Stimulated activated CD4-positive, alpha-beta T cell treated with anti-CD3 and anti-CD28 coated beads, Interleukin-12 subunit alpha, Interleukin-12 subunit beta, amount 100 ng/mL, for 4 hours (primary cell): ENCODE measurements at places on chromosomes 3 and 15.

- DNase-seq: no peak
Measured at GRCh38 chr3:113174801-113175485, 36.4 kb upstream of the BOC start.

GRCh38 chr3:159229116-159229680, 427.3 kb downstream of the MFSD1 start:
- no peak for DNase-seq

DNA sequence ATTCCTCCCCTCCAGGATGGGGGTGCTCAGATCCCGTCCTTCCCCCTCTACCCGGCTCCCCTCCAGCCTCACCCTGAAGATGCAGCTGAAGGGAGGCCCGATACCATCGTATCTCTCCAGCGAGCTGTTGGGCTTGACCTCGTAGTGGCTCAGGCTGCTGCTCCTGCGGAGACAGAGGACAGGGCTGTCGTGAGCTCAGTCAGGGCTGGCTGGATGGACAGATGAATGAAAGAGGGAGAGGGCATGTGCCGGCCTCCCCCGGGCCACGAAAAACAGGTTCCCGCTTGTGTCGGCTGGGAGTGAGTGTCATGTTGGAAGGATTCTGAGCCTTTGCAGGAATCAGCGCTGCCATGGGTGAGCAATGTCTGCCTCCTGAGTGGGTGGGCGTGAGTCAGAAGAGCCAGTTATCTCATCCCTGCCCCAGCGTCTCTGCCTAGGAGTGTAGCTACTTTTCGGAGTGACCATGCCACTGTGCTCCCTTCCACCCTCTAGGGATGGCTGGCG, 35.2 kb downstream of the FEM1B start:
- DNase-seq: no peak

DNA sequence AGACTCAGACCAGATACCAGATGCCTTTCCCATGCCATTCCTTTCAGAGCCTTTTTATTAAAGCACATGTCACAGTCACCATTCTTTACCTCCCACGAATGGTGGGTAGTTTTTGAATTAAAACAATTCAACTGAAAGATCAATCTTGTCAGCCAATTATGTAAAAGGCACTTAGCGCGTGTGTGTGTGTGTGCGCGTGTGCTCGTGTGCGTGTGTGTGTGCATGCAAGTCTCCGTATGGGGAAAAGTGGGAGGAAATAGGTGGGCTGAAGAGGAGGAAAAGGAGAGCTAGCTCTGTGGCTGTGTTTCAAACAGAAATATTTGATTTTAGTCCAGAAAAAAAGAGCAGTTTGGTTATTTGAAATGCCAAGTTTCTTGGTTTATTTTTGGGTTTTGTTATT, 177.2 kb downstream of the KCNAB1 start:
- no peak for DNase-seq

GRCh38 chr3:133210656-133211055, 172.5 kb downstream of the TMEM108 start:
- DNase-seq: no peak

- DNase-seq: no peak
Measured at GRCh38 chr3:99536555-99537314, 101.7 kb upstream of the COL8A1 start.

- no peak for DNase-seq
Measured at GRCh38 chr3:38347421-38348200, 1.0 kb downstream of the XYLB start.

GRCh38 chr15:40932649-40933516, 3.7 kb downstream of the DLL4 start:
- no peak for DNase-seq

DNA sequence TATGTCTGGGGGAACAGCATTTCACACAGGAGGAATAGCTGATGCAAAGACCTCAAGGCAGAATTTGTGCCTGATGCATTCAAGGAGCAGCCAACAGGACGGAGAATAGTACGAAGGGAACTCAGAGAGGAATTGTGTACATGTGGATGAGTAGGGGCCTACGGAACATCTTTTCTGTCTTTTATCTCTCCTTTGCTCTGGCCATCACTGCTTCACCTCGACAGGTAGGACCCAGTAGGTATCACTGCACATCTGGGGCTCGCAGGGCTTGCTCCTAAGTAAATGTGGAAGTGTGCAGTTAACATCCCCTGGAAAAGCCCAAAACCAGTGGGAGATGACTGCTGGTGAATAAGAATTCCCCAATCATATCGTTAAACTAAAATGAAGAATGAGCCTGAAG, 56.4 kb upstream of the POU1F1 start:
- DNase-seq: no peak

DNA sequence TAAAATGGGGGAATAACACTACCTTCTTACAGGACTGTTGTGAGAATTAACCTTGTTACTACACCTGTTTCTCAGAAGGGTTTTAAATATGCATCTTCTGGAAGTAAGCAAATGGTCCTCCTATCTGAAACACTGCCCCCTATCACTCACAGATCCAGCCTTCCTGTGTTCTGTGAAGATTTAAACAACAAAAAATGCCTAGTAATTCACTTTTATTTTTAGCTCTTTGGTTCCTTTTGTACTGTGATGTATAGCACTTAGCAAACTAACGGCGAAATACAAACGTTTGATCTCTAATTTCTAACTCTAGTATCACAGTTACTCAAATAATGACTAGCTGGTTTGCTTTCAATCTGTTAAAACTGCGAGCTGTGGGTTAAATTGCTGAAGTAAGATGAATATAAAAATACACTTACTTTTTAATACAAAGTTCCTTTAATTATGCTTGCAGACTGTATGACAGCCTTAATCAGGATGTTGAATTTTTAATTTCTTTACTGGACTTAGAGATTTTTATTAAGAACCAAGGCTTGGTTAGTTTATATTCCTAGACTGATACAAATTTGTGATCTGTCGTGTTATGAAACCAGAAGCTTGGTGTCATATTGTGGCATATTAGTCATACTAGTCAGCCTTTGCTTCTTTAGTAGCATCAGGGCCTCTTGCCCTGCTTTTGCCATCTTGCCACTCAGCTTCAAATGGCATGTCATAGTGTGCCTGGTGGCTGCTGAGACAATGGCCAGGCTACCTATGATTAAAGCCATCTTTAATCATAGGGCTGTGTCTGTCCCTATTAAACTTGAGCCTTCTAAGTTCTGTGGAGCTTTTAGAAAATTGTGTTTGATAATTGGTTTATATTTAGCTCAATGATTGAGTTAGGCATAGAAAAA, 9.2 kb downstream of the EIF3J start:
- DNase-seq: no peak

DNA sequence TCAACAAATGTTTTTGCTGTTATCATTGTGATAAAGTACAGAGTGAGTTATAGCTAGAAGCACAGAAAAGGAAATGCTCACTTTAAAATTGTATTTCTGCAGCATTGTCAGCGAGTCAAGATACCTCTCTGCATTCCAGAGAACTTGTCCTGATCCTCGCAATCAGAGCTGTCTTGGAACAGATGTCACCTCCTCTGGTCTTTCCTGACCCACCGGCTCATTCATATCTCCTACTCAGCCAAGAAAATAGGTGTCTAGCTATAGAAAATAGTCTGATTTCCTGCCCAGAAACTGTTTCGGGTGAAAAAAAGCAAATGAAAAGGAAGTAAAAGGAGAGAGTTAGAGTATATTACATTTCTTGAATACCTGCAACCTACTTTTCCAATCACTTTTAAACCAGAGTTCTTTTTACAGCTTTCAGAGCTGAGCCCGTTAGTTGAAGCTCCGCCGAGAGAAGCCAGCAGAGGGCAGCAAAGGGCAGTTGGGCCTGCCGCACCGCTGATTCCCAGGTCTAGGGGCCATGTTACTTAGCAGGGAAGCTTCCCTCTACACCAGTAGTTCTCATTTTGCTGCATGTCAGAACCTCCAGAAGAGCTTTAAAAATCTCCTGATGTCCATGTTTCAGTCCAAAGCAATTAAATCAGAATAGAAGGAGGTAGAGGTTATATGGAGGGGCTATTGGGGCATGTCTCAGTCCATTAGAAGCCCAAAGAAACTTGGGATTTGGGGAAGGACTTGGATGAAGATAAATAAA, 185.7 kb upstream of the THRB start:
- DNase-seq: peak; percentile 38

DNA sequence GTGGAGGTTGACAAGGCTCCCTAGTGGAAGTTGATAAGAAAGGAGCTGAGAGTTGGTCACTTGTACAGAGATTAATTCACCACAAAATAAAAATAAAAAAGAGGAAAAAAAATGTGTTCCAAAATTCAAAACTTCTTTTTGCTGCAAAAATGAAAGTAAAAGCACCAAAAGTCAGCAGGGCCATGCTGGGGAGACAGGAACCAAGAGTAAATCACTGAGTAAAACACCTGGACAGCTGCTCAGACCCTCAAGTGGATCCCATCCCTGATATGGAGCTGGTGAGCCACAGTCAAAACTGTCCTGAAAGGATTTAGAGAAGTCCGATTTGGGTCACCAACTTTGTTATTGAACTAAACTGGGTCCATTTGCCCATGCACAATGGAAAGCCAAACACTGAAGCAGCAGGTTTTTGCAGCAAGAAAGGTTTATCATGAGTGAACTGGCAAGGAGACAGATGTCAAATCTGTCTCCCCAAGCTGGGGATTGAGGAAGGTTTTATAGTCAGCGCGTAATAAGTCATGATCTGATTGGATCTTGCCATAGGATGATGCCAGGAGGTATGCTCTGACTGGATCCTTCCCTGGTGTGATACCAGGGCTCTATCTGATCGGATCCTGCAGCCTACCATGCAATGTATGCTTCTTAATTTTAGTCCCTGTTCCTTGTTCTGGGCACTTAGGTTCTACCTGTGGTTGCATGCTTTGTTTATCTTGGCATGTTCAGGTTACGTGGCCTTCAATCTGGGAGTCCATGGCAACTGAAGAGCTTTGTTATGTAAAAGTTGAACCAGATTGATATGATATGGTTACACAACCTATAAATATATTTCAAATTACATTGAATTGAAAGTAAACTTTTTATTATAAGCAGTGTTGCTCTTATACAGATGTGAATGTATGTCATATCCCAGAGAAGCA, 313.2 kb downstream of the POLQ start:
- DNase-seq: no peak

DNA sequence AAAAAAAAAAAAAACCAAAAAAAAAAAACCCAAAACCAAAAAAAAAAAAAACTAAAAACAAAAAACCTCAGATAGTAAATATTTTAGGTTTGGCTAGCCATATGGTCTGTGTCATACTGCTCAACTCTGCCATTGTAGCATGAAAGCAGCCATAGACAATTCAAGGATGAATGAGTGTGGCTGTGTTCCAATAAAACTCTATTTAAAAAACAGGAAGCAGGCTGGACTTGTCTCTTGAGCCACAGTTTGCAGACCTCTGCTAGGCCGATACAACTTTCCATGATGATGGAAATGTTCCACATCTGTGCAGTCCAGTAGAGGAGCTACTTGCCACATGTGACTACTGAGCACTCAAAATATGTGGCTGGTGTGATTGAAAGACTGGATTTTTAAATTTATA, 11.1 kb downstream of the EFCAB12 start:
- no peak for DNase-seq

DNA sequence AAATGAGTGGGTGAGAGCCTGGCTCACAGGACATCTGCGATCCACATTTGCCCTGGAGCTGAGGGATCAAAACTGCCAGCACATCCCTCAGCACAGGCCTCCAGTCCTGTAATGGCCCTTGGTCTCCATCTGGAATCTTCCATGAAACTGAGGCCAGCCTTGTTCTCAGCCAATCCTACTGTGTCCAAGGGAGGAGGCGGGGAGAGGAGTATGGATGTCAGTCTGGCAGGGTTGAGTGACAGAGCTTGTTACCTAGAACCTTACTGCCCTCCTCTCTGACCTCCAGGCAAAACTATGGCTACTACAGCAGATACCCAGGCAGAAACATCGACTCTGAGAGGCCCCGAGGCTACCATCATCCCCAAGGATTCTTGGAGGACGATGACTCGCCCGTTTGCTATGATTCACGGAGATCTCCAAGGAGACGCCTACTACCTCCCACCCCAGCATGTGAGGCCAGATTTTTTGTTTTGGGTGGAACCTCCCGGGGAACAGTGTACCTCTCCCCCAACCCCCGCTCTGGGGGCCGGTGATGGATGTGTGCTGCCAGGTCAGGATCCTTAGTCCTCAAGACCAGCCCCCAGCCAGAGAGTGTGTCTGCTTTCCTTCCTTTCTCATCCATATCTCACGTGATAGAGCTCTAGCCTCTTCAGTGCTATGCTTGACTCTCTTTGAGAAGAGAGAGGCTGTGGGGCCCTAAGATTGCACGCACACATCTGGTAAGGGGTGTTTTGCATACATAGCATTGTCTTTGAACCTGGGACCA, 41.3 kb downstream of the CHDH start:
- DNase-seq: no peak

GRCh38 chr3:170421111-170421641, 2.5 kb downstream of the CLDN11 start:
- no peak for DNase-seq

DNA sequence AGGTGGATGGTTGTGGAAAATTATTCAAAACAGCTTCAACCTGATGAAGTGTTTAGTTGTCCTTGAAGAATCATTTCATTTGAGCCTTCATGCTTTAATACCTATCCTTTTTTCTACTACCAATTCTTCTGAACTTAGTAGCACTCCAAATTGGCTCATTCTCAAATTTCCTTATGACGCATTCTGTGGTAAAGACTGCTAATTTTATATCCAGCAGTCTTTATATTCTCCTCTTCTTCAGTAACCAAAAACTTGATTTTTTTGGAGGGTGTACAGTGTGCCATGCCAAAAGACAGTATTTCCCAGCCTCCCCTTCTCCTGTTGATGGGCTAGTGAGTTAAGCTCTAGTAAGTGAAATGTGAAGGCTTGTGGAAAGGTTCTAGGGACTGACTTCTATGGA, 25.2 kb downstream of the CGNL1 start:
- DNase-seq: no peak

DNA sequence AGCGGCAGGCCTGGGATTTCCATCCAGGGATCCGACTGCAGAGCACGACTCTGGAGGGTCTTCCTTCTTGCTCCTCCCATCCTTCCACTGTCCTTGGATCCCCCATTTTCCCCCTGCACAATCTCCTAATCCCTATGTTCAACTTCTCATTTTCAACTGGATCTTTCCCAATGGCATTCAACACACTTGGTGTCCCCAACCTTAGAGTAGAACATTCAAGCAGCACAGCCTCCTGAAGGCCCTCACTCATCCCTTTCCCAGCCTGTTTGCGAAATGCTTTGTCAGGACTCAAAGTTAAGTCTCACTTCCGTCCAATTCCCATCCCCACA, 32.3 kb downstream of the RPN1 start:
- DNase-seq: no peak

DNA sequence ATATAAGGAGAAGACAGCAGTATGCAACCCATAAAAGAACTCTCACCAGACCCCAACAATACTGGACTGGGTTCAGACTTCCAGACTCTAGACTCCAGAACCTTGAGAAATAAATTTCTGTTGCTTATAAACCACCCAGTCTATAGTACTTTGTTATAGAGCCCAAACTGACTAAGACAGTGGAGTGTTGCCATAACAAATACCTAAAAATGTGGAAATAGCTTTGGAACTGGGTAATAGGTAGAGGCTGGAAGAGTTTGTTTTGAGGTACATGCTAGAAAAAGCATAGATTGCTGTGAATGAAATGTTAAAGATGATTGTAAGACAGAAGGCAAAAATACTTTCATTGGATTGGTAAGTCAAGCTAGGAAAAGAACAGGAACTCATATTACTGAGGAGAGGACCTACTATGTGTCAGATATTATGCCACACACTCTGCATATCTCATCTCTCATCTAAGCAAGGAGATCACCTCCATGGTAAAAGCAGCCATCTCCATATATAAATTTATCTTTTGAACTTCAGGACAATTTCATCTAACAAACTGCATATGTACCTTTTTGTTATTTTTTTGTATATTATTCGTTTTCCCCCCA, 67.4 kb upstream of the FNDC3B start:
- no peak for DNase-seq

- no peak for DNase-seq
Measured at GRCh38 chr3:194315965-194316361, 35.2 kb downstream of the CPN2 start.
